ENCODE measurements at places on chromosomes 16 and 17. TPM values are rescaled to one million over a fixed set of nuclear protein-coding genes. Genes with fewer than 3 reads are reported as not detected.

Gene CRAMP1
- total RNA-seq = 7.7 TPM

Gene C1QL1
- 0.37 TPM for total RNA-seq

Gene KRTAP2-3
- 1.00 TPM for total RNA-seq

Gene CRISPLD2
- 5.4 TPM for total RNA-seq

Gene RMI2
- 19.4 TPM for total RNA-seq

Gene IGFALS
- total RNA-seq = under 0.01 TPM

Gene TBX21
- total RNA-seq = 0.12 TPM

Gene CD68
- total RNA-seq = 12.8 TPM

Gene ENPP7
- not detected for total RNA-seq

Gene ZPBP2
- total RNA-seq = not detected

Gene DNAAF8
- 0.44 TPM for total RNA-seq

Gene MEFV
- total RNA-seq = 0.12 TPM

Gene KRT40
- total RNA-seq = not detected

Gene FAM20A
- 12.2 TPM for total RNA-seq

Gene RPGRIP1L
- total RNA-seq = 17.4 TPM

Gene TMC7
- 0.50 TPM for total RNA-seq

Gene PRR35
- total RNA-seq = 0.11 TPM

Gene EVPLL
- not detected for total RNA-seq

Gene ANKRD40CL
- not detected for total RNA-seq

Gene KRT9
- not detected for total RNA-seq

Gene PLCD3
- total RNA-seq = 23.0 TPM

Gene CIITA
- total RNA-seq = 0.22 TPM

Data from uterine smooth muscle cell (primary cell).